ENCODE measurements at places on chromosomes 13 and 19. TPM values are rescaled to one million over a fixed set of nuclear protein-coding genes. Genes with fewer than 3 reads are reported as not detected.
A peak's percentile ranks its signal among the peaks of the same experiment; 100 is the strongest.

- DNase-seq = no peak
These were observed 23.7 kb downstream of the CEBPA start for GRCh38 chr19:33278403-33279269.

DNA sequence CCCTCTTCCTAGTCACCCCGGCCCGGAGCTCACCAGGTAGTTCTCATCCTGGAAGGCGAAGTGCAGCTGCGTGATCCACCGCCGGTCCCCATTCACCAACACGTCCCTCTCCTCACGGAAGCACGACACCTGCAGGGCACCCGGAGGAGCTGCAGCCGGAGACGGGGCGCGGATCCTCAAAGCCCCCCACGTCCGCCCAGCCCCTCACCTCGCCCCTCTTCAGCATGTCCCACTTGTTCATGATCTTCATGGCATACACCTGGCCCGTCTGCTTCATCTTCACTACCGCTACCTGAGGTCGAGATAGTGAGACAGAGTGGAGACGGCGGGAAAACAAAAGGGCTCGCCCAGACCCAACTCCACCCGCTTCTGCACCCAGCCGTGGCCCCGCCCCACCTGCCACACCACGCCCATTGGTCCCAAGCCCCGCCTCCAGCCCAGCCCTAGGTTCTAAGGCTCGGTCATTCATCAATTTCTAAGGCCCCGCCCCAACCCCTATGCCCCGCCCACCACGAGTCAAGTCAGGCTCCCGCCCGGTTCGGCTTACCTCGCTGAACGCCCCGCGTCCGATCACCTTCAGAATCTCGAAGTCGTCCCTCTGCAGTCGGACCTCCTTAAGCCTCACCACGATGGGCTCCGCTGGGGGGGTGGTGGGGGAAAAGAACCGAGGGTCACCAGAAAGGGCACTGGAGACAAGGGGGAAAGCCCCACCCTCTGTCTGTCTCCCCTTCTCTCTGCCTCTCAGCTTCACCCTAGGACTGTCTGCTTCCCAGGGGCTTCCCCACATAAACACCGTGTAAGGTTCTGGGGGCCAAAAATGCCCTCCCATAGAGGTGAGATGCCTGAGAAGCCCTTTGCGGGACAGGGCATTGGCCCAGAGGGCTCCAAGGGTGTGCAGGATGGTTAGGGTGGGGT is 2.8 kb downstream of the DMPK start:
- peak; percentile 85 for DNase-seq

- DNase-seq = no peak
These were observed 313.4 kb upstream of the DACH1 start for GRCh38 chr13:72180253-72180952.

DNA sequence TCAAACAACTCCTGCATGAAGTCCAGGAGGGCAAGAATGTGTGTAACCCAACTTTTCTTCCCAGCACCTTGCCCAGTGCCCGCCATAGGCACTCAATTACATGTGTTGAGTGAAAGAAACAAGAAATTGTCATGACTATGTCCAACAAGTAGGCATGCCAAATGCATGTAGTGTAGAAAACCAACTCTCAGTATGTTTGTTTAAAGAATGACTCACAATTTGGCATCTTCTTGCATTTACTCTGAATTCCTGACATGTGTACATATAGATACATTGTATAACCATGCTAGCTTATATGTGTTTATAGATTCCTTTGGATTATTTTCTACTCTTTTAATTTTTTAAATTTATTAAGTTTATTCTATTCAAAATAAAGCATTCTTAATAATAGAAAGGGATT is 305.0 kb downstream of the EFNB2 start:
- DNase-seq = no peak

- no peak for DNase-seq
These were observed 170.0 kb upstream of the SLC10A2 start for GRCh38 chr13:103236213-103236612.

GRCh38 chr19:41746593-41747227 is 8.6 kb upstream of the CEACAM6 start:
- no peak for DNase-seq

GRCh38 chr13:93316841-93317240 is 90.2 kb downstream of the GPC6 start:
- DNase-seq = no peak

GRCh38 chr13:112161521-112162301 is 94.8 kb downstream of the SOX1 start:
- no peak for DNase-seq

DNA sequence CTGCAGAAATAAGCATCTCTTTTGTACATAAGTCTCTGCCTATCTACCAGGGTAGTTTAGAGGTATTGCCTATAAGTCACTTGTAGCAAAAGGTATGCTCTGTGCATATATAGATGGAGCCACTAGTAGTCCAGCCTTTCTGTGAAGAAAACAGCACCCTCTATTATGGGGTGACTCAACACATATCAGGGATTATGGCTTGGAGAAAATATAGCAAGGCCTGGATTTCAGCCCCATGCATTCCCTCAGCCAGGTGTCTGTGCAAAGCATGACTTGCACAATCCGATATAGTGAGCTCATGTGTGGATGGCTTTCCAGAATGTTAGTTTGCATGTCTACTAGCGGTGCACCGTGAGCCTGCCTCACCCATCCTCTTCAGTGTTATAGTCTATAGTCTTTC is 13.4 kb upstream of the NALCN start:
- DNase-seq = no peak

- DNase-seq = peak; percentile 79
These were observed 2.8 kb downstream of the GIPR start for GRCh38 chr19:45670670-45671453.

DNA sequence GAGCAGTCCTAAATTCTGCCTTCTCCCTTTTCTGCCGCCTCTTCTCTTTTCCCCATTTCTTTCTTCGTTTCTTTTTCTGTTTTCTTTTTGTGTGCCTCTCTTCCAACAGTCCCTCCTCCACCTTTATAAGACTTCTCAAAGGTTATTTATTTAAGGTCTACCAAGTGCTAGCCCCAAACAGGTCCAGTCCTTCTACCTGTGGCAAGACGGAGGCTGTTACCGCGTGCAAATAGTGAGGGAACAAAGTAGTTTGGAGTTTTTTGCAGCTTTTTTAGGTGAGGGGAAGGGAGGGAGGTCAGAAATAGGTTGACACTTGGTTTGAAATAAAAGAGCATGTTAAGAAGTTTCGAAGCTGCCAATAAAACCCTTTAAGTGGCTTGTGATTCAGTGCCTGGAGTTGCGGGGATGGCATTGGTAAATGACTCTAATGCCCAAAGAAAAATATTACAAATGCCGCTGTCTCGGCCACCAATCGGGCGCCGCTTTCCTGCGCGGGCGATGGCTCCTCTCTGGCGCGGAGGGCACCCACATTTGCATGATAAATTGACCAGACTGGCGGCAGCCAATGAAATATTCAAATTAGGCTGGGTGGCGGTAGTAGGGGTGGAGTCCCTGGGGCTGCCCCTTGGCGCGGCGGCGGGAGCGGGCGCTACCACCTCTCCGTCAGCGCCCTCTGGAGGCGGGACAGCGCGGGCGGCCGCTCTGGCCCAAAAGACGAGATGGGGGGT is 7.5 kb upstream of the TSHZ3 start:
- peak; percentile 67 for DNase-seq

- no peak for DNase-seq
These were observed 107.5 kb upstream of the MBNL2 start for GRCh38 chr13:97114651-97115050.

GRCh38 chr19:35045667-35046300 is 4.3 kb downstream of the HPN start:
- DNase-seq = no peak

- no peak for DNase-seq
These were observed 24.2 kb upstream of the GRWD1 start for GRCh38 chr19:48421548-48421947.

GRCh38 chr13:73960474-73960873 is 173.7 kb downstream of the KLF12 start:
- no peak for DNase-seq

- DNase-seq = no peak
These were observed 718.0 kb upstream of the SPRY2 start for GRCh38 chr13:81058916-81059290.

DNA sequence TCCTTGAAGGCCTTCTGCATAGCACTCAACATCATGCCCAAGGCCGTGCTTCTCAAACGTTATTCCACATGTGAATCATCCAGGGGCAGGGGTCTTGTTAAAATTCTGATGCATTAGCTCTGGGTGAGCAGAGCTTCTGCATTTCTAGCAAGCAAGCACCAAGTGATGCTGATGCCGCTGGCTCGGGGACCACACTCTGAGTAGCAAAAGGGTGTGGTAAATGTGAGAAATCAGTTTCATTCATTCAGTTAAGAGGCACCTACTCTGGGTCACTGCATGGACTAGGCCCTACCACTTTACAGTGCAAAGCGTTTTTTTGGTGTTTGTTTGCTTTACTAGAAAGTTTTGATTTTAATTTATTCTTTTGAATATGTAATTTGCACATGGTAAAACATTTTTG is 7.2 kb downstream of the KRTDAP start:
- DNase-seq = no peak

DNA sequence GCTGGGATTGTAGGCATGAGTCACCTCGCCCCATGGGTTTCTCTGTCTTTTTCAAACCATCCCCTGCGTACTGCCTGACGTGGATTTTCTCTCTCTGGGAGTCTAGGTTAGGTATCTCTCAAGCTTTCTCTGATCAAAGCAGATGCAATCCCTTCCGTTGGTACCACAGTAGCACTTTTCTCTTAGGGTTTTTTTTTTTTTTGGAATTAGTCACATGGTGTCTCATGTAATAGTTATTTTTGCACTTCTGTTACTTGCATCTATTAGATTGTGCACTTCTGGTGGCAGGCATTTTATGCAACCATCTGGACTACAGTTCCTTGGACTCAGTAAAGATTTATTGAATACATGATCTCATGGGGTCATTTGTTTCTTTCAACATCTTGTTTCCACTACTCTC is 72.1 kb downstream of the GPC6 start:
- DNase-seq = no peak

GRCh38 chr19:2582984-2583956 is 107.3 kb downstream of the GADD45B start:
- no peak for DNase-seq

GRCh38 chr19:33823341-33823740 is 26.7 kb downstream of the KCTD15 start:
- no peak for DNase-seq

DNA sequence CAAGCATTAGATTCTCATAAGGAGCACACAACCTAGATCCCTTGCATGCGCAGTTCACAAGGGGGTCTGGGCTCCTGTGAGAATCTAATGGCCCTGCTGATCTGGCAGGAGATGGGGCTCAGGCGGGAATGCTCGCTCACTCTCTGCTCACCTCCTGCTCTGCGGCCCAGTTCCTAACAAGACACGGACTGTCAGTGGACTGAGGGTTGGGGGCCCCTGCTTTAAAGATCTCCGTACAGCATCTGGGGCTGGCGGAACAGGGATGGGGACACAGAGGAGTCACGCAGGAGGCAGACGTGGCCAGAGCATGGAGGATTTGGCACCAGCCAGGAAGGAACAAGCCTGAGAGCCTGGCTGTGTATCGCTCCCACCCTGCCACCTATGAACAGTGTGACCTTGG is 37.3 kb upstream of the ZNF536 start:
- no peak for DNase-seq

DNA sequence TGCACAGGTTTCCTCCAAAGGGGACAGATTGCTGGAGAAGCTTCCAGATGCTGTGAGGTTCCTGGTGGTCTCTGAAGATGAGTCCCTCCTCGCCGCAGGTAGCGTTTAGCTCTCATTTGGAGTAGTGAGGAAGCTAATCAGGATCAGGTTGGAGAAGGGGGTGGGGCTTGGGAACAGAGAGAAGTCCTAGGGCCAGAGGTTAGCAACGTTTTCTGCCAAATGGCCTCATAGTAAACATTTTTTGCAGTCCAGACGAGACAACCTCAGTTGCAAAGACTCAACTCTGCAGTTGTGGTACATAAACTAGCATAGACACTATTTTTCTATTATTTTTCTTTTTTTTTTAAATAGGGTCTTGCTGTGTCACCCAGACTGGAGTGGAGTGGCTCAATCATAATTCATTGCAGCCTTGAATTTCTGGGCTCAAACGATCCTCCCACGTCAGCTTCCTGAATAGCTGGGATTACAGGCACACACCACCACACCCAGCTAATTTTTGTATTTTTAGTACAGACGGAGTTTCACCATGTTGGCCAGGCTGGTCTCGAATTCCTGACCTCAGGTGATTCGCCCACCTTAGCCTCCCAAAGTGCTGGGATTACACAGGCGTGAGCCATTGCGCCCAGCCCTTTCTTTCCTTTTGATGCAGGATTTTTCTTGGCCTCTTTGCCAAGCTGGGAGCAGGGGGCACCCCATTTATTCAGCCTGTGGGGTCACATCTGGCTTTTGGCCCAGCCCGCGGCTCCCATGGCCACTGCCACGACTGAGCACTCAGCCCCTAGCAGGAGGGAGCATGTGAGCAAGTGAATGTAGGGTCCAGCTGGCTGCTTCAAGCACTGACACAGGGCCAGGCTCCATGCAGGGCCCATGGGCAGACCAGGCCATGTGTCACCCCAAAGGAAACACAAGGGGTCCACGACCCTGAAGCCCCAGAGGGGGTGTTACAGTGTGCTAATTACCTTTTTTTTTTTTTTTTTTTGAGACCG is 34.4 kb upstream of the SIN3B start:
- no peak for DNase-seq

CGB5 gene
- not detected for total RNA-seq

ARL11 gene
- total RNA-seq = 0.22 TPM

CYSLTR2 gene
- total RNA-seq = 5.0 TPM

OR7D2 gene
- 0.07 TPM for total RNA-seq

NKG7 gene
- total RNA-seq = 0.99 TPM

PRTN3 gene
- total RNA-seq = not detected

SPINT2 gene
- total RNA-seq = 9.9 TPM
